ENCODE measurements at places on chromosomes 3 and 15.

DNA sequence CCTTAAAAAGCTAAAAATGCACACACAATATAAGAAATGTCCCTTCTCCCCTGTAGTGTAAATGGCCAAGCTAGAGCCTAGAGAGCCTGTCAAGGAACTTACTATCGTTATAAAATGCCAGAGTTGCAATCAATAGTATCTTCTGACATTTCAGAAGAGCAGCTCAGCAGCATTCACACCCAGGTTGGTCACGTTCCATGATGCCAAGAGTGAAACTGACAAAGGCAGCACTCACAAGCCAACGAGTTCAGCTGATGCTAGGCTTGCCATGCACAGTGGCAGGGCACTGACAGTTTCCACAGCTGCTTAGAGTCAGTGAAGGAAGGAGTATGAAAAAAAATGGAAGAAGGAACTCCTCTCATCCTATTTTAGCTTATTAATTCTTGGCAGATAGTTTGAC is 331.4 kb upstream of the CCDC54 start:
- no peak for DNase-seq

GRCh38 chr15:58467722-58468423 is 36.1 kb downstream of the LIPC start:
- DNase-seq = peak; percentile 51

- DNase-seq = no peak
These were observed 27.1 kb downstream of the CCNB2 start for GRCh38 chr15:59131969-59132562.

DNA sequence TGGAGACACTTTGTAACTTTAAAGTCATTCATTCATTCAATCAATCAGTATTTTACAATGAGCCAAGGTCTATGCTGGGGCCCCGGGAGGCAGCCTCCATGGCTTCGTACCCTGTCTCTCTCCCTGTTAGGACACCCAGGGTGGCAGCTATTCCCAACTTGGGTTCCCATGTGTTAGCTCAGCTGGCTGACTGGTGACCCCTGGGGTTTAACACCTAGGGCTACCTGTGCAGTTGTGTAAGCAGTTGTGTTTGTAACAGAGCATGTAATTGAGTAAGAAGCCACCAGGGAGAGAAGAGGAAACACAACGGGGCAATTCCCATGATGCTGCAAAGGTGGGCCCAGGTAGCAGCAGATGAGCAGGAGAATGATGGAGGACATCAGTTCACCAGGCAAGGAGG is 132.4 kb downstream of the ADAMTS9 start:
- no peak for DNase-seq

- no peak for DNase-seq
These were observed 57.6 kb downstream of the OPA1 start for GRCh38 chr3:193650585-193650984.

- no peak for DNase-seq
These were observed 131.5 kb upstream of the PLXNA1 start for GRCh38 chr3:126851382-126851781.

- DNase-seq = no peak
These were observed 3.7 kb upstream of the PRKAR2A start for GRCh38 chr3:48851407-48851806.

- no peak for DNase-seq
These were observed 26.3 kb upstream of the AVEN start for GRCh38 chr15:34065261-34065660.

- DNase-seq = no peak
These were observed 874.6 kb downstream of the ROBO1 start for GRCh38 chr3:78893161-78893560.

DNA sequence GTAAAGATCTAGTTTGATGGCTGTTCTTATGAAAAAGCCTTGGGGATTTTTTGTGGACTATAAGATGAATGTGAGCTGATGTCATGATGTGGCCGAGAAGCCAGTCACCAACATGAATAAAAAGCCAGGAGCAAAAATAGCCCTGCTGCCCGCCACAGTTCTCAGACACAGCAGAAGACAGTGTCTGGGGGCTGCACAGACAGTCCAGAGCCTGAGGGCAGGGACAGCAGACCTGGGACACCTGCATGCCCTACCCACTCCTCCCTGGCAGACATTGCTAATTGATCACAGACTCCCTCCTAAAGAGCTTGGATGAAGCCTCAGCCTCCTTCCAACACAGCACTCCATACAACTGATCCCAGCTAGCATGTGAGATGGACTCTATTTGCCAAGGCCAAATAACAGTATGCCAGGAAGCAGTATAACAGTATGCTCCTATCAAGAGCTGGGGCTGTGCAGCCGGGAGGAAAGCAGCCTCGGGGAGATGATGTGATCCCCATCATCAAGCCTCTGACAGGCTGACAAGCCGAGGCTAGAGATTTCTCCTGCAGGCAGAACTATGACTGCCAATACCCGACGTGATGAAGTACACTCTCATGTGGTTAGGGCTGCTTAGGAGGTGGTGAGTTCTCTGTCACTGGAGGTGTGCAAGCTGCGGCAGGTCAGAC is 105.4 kb upstream of the RPL32 start:
- DNase-seq = no peak

DNA sequence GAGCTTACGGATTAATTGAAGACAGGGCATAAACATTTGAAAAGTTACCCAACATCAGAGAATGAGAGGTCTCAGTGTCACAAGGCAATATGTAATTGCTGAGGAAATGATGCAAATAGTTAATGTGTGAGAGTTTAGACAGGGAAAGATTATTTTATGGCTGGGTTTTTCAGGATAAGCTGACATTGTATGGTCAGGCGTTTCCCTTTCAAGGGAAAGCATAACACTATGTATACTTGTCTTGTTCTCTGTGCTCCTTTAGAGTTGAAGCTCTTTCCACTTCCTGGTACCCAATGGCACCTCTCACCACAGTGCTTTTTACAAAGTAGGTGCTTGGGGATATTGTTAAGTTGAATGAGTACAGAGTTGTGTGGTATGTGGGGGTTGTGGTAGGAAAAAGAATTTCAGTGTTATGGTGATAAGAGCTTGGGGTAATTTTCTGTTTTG is 19.9 kb downstream of the IQGAP1 start:
- no peak for DNase-seq

DNA sequence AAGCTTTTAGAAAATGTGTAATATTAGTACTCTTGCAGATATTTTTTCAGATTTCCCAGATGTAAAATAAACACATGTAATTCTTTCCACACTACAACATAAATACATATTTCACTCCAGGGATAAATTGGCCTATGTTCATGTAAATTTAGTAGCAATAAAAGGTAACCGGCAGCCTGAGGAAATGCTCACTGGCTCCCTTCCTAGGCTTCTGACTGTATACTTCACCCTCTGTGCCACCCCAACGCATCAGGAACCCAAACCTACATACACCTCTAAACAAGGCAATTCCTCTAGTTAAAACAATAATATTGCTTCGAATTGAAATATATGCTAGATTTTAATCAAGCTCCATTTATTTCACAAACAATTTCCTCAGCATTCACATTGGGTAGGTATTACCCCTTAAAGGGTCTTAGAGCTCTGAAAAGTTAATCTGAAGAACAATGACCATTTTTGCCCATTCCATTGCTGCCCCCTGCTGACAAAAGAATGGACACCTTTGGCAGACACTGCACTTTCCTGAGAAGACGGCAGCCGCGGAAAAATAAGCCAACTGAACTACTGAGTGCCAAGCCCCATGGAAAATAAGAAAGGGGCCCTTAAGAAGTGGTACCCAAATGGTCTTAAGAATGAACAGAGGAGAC is 212.5 kb downstream of the OSBPL10 start:
- DNase-seq = peak; percentile 39

DNA sequence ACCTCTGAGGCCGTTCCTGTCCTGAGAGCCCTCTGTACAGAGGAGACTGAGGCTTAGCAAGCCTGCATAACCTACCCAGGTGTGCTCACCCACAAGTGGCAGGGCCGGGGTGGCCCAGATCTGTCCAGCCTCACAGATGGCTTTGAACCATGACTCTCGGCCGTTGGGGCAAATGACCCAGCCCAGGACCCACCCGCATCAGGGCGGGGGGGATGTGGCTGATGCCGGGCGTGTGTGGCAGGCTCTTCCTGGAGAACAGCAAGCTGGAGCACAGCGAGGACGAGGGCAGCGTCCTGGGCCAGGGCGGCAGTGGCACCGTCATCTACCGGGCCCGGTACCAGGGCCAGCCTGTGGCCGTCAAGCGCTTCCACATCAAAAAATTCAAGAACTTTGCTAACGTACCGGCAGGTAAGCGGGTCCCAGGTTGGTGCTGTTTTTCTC is 133.5 kb downstream of the LRRK1 start:
- DNase-seq = no peak

GRCh38 chr15:63367390-63367789 is 14.3 kb downstream of the CA12 start:
- DNase-seq = no peak

- no peak for DNase-seq
These were observed 84.5 kb upstream of the HERC1 start for GRCh38 chr15:63918317-63918672.

- no peak for DNase-seq
These were observed 1.6 kb downstream of the CCR9 start for GRCh38 chr3:45887759-45888511.

GRCh38 chr3:134325706-134326105 is 48.5 kb downstream of the AMOTL2 start:
- no peak for DNase-seq

DNA sequence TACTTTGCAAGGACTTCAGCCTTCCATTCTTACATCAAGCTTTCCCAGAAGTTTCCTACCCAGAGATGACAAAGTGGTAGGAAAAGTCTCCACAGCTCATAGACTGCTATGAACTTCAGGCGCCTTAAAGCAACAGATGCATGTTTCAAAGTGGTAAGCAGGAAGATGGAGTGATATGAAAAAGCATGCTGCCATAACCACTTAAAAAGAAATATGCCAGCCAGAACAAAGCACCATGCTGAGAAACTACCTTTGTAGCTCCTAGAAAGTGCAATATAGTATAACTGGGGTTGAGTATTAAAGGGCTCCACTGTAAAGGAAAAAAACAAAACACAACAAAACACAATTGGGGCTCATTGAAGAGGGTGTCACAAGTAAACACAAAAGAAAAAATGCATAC is 192.4 kb upstream of the STRIT1 start:
- no peak for DNase-seq

- DNase-seq = peak; percentile 85
These were observed 9.5 kb downstream of the ISL2 start for GRCh38 chr15:76345880-76346668.

GRCh38 chr3:44114142-44114541 is 127.5 kb upstream of the TOPAZ1 start:
- DNase-seq = peak; percentile 86

DNA sequence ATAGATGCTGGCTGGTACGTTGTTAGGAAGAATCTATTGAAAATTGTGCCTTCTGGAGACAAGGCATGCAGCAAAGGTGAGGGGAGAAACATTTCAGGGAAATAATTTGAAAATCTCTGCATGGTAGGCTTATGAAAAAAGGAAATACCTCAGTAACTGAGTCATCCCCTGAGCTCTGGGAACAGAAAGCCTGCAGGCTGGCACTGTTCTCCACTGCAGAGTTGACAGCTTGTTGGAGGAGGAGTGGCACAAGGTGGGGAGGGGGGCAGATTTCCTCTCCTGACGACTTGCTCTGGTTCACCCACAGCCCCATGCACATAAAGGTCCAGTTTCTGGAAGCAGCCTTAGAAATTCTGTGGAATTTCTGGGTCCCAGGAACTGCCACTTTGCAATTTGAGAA is 179.4 kb downstream of the ABHD5 start:
- no peak for DNase-seq

GRCh38 chr15:80547264-80547663 is 143.1 kb downstream of the ARNT2 start:
- no peak for DNase-seq

GRCh38 chr3:182315313-182315712 is 478.0 kb upstream of the ATP11B start:
- DNase-seq = no peak

- DNase-seq = no peak
These were observed 7.6 kb upstream of the TRH start for GRCh38 chr3:129966876-129967275.

DNA sequence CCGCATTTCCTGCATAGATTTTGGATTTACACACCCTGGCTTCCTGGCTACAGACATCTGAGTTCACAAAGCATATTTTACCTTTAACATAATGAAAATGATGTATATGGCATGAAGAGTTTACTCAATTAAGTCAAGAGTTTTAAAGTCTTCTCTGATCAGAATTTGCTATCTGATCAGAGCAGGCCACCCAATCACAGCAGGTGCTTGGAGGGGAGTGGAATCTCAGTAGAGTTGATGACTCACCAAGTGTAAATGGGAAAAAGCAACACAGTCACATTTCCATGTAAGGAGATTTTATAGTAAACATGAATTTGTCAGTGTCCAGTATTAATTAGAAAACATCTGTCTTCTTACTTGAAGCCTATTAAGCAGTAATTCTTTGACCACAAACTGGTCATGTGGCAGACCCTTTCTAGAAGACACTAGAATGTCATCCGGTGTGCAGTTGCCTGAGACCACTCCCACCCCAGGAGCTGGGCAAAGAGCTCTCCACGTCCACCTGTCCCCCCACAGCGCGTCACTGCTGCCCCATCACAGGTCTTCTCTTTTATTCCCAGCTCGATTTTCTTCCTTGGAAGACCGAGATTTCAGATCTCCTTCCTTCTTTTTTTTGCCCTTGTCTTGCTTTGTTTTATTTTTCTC is 10.8 kb downstream of the MESD start:
- no peak for DNase-seq

GRCh38 chr3:111616417-111617105 is 21.4 kb upstream of the ZBED2 start:
- DNase-seq = no peak

DNA sequence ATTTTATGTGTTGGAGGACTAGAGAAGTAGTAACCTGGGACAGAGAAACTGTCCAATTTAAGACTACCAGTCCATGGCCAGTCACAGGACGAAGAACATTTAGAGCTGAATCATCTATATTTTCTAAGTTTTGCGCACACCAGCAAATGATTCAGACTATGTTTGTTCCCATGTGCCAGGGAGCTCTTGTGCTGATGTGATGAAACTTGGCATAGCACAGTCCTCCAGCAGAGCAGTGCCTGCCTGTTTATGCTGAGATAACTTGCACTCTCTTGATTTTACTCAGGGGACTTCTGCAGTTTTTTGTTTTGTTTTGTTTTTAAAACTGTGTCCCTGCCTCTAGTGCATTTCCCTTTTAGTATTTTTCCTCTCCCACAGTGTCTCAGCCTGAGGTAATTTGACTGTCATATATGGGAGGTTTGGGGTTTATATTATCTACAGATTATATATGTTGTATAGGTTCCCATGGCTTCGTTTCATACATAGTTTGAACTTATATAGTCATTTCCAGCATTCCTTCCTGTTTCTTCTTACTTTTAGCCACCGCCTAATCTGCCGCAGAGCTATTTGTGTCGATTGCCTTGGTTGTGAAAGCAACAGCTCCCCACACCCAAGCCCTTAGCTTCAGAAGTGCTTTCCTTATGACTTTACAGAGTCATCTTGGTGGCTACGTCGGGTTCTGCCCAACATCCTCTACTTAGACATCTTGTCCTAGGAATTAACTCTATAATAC is 45.5 kb downstream of the PPM1L start:
- DNase-seq = no peak

GRCh38 chr15:57726411-57726810 is 19.9 kb downstream of the POLR2M start:
- DNase-seq = no peak

All from HuH-7 (cell line).